ENCODE measurements at places on chromosomes 3 and 15. TPM values are rescaled to one million over a fixed set of nuclear protein-coding genes. Genes with fewer than 3 reads are reported as not detected.

DNA sequence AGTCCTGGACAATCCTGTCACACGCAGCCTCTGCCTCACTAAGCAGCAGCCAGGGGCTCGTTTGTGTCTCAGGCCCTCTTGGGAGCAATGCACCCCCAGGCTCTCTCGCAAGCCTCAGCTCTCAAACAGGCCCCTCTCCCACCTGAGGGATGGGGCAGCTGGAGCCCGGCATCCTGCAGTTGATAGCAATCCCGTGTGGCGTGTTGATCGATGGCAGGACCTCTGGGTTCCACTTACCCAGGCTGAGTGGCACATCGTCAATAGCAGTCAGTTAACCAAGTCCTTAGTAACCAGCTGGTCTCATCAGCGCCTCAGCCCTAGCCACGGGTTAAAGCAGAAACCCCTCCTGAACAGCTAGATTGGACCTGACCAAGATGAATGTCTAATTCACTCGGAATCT is 36.5 kb upstream of the PLXNA1 start:
- H3K36me3 ChIP-seq, result no peaks in the 10 kb centered on the region
- H3K4me1 ChIP-seq, result no peaks in the 10 kb centered on the region
- DNase-seq, result no peak
- no peaks in the 10 kb centered on the region for H3K27me3 ChIP-seq
- no peak overlapping the region for H3K27ac ChIP-seq
- no peak overlapping the region for H3K4me3 ChIP-seq

DNA sequence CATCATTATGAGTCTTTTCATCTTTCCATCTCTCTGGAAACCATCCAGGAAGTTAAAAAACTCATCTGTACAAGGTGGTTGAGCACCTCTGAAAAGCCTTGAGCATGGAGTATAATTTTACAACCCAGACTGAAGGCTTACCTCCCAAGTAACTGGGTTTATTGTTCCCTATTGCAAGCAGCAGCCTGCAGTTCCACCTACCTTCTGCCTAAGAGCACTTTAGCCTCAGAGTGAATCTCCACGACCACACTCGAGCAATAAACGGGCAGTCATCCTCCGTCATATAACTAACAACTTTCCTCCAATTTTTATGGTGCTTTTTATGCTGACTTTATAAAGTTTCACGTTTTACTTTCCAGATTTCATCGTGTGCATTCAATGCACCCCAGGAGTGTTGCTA is 32.8 kb downstream of the OSBPL10 start:
- H3K4me3 ChIP-seq, result no peak overlapping the region
- H3K27ac ChIP-seq, result no peak overlapping the region
- no peak for DNase-seq
- no peaks in the 10 kb centered on the region for H3K27me3 ChIP-seq
- H3K36me3 ChIP-seq, result no peaks in the 10 kb centered on the region
- H3K4me1 ChIP-seq, result no peaks in the 10 kb centered on the region

DNA sequence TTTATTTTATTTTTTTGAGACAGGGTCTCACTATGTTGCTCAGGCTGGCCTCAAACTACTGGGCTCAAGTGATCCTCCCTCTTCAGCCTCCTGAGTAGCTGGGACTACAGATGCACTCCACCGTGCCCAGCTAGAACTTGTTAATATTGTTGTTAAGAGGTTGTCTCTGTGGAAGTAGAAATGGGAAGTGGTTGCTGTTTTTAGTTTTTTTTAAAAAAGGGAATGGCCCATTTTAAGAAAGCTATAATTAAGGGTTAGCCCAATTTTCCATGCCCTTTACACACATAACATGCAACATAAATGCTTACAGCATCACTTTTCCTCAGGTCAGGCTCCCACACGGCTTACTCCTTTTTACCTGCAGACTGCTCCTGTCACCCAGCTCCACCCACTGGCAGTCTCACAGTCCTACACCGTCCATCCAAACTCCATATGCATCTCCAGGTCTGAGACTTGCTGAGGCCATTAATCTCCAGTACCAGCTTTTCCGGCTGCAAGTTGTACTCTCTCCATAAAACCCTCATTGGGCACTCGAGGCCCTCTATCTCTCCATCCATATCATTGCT is 19.8 kb downstream of the MORC1 start:
- no peaks in the 10 kb centered on the region for H3K27me3 ChIP-seq
- peak; percentile 4 for DNase-seq
- H3K27ac ChIP-seq, result no peak overlapping the region
- H3K4me3 ChIP-seq, result no peak overlapping the region

DNA sequence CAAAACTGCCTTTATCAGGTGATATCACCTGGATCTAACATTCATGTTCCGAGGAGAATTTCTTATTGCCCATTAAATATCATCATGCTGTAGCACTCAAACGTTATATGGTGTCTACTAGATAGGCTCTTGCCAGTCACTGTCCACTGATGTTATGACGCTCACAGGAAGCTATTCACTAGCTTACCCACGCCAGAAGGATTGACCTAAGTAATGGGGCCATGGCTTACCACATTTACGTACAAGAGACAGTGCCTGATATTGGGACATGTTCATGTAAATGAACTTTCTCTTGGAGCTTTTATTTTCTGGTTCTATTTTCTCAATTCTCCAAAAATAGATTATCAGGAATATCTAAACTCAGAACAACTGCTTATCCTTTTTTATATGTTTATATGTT is 91.7 kb upstream of the NAALADL2 start:
- no peaks in the 10 kb centered on the region for H3K27me3 ChIP-seq
- H3K27ac ChIP-seq, result no peak overlapping the region
- H3K4me1 ChIP-seq, result no peaks in the 10 kb centered on the region
- no peak overlapping the region for H3K4me3 ChIP-seq
- H3K36me3 ChIP-seq, result no peaks in the 10 kb centered on the region
- DNase-seq, result no peak

DNA sequence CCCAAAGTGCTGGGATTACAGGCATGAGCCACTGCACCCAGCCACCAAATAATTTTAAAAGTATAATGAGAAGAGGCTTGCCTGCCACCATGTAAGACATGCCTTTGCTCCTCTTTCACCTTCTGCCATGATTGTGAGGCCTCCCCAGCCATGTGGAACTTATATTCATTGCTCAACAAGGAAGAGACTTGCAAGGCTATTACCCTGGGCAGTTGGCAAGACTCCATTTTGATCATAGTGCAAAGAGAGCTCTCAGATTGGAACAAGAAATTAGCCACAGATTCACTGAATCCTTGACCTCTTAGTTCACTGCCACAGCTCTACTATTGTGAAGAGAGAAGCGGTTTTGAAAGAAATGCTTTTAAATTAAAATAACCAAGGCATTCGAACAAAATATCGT is 6.1 kb downstream of the SCAP start:
- no peak for DNase-seq
- peaks cover 13% of the 10 kb centered on the region for H3K4me1 ChIP-seq
- H3K4me3 ChIP-seq, result no peak overlapping the region
- no peak overlapping the region for H3K27ac ChIP-seq
- no peaks in the 10 kb centered on the region for H3K36me3 ChIP-seq
- no peaks in the 10 kb centered on the region for H3K27me3 ChIP-seq

DNA sequence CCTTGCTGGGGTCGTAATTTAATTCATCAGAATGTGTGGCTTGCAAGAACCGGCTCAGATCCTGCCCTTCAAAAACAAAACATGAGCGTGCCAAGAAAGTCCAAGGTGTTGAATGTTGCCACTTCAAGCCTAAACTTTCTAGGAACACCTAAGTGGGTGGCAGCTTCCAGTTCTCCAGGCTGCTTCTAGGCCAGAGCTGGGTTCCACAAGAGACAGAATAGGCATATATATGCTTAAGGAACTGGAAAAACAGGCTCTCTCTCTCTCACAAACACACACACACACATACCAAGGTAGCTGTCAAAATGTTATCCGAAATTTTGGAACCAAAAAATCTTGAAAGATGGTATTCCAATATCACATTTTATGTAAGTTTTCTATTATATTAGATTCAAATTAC is 890 bp upstream of the ADIPOQ start:
- DNase-seq, result peak; percentile 10
- no peaks in the 10 kb centered on the region for H3K4me1 ChIP-seq
- no peak overlapping the region for H3K27ac ChIP-seq
- H3K36me3 ChIP-seq, result no peaks in the 10 kb centered on the region
- H3K27me3 ChIP-seq, result no peaks in the 10 kb centered on the region

GRCh38 chr3:151382671-151383070 is 1.9 kb downstream of the P2RY12 start:
- H3K36me3 ChIP-seq, result no peaks in the 10 kb centered on the region
- H3K27ac ChIP-seq, result no peak overlapping the region
- no peaks in the 10 kb centered on the region for H3K27me3 ChIP-seq

OTOL1 gene
- not detected for total RNA-seq

SLC28A1 gene
- not detected for total RNA-seq

GRCh38 chr15:58434334-58434875 is 2.6 kb downstream of the LIPC start:
- H3K4me1 ChIP-seq, result peaks cover 15% of the 10 kb centered on the region
- H3K36me3 ChIP-seq, result no peaks in the 10 kb centered on the region
- H3K27ac ChIP-seq, result no peak overlapping the region
- DNase-seq, result peak; percentile 22
- no peaks in the 10 kb centered on the region for H3K27me3 ChIP-seq

DNA sequence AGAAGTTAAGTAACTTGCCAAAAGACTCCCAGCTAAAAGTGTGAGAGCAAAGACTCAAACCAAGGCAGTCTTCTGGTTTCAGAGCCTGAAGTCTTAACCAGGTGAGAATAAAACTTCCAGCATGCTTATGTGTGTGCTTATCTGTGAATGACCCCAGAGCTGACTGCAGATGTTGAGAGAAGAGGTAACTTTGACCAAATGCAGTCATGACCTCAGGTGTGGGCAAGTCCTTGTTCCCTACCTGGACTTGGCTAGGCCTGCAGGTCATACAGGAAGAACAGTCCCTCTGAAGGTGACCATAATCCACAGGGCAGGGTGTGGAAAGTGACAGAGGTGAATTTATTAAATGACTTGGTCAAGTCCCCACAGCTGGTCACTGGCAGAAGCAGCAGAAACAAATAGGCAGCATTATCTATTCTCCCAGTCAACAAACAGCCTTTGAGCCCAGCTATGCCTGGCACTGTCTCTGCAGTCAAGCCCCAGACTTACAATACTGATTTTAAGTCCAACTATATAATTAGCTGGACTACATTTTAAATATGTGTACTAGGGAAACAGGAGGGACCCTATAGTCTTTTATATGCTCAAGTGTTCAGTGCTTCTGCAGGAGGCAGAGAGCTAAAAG is 3.0 kb upstream of the CPEB1 start:
- DNase-seq, result no peak
- H3K27me3 ChIP-seq, result no peaks in the 10 kb centered on the region
- peaks cover 12% of the 10 kb centered on the region for H3K4me1 ChIP-seq
- no peak overlapping the region for H3K27ac ChIP-seq
- H3K36me3 ChIP-seq, result no peaks in the 10 kb centered on the region

SLC35A5 gene
- total RNA-seq, result 66.1 TPM

EFCC1 gene
- total RNA-seq, result 3.6 TPM

DNA sequence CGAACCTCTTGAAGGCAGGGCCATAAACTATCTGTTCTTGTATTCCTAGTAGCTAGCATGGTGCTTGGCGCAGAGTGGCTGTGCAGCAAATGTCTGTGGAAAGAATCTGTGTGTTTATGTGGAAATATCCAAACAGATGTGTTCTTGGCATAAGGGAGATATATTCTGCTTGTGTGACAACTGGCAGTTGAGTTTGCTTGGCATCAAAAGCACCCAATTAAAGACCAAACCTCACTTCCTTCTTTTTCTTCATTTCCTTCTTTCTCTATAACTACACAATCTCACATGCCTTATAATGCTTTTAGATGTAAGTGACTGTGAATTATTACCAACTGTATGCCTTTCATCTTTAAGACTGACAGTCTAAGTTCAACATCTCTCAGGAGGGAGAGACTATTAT is 296.5 kb downstream of the SLC9A9 start:
- DNase-seq, result no peak
- H3K36me3 ChIP-seq, result no peaks in the 10 kb centered on the region
- no peak overlapping the region for H3K4me3 ChIP-seq

DNA sequence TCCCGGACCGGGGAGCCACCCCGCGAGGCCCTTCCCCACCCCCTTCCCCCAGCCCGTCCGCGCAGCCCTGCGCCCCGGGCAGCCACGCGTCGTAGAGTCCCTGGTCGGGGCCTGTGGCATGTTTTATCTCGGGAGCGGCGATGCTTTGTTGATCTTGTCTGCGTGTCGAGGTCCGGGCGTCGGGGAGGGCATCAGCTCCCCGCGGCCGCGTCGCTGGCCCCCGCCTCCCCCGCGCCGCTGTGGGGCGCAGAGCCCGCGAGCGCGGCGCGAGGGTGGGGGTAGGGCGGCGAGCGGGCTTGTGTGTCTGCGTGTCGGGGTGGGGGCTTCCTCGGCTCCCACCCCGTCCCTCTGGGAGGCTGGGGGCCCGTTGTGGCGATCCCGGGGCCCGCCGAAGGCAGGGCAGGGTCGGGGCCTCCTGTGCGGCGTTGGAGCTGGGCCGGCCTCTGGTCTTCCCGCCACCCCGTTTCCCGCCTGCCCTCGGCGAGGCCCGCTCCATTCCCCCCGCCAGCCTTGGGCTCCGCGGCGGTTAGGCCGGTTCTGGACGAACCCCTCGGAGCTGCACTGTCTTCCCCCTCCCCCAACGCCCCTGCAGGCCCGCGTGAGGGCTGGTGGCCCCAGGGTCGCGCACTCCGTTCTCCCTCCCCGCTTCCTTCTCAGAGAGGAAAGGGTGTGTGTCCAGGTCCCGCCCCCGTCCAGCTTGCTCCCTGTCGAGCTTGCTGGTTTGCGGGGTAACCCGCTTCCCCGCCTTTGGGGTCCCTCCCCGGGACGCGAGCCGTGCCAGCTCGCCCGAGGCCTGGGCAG is 695 bp downstream of the GMPS start:
- H3K4me3 ChIP-seq, result peak overlapping the region; percentile 84
- DNase-seq, result peak; percentile 58
- H3K36me3 ChIP-seq, result no peaks in the 10 kb centered on the region
- no peaks in the 10 kb centered on the region for H3K27me3 ChIP-seq

GRCh38 chr3:43370293-43370980 is 84.1 kb downstream of the SNRK start:
- no peaks in the 10 kb centered on the region for H3K27me3 ChIP-seq
- no peak for DNase-seq
- H3K36me3 ChIP-seq, result no peaks in the 10 kb centered on the region
- H3K27ac ChIP-seq, result no peak overlapping the region
- no peaks in the 10 kb centered on the region for H3K4me1 ChIP-seq
